ENCODE measurements at places on chromosomes 16 and 17. TPM values are rescaled to one million over a fixed set of nuclear protein-coding genes. Genes with fewer than 3 reads are reported as not detected.

- H3K27ac ChIP-seq, result no peak overlapping the region
- no peak overlapping the region for H3K4me3 ChIP-seq
Measured at GRCh38 chr16:46787909-46788308, 39.8 kb upstream of the MYLK3 start.

ENO3 gene
- 22.4 TPM for total RNA-seq

CES3 gene
- total RNA-seq, result 5.1 TPM

DNA sequence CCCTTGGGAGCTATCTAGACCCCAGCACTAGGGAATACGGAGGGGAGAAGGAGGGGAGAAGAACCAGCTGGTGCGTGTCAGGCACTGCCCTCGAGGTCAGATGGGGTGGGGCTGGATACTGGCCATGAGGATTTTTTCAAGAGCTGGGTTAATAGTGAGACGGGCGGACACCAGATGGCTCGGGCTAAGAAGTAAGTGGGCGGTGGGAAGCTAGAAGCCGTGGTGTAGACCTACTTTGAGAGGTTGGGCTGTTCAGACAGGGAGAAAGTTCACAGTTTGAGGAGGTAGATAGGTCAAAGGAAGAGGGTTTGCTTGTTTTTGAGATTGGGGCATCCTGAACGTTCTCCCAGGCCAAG is 303.8 kb downstream of the SEC14L1 start:
- peak overlapping the region; percentile 65 for H3K27ac ChIP-seq
- no peaks in the 10 kb centered on the region for H3K27me3 ChIP-seq
- no peak for DNase-seq

DNA sequence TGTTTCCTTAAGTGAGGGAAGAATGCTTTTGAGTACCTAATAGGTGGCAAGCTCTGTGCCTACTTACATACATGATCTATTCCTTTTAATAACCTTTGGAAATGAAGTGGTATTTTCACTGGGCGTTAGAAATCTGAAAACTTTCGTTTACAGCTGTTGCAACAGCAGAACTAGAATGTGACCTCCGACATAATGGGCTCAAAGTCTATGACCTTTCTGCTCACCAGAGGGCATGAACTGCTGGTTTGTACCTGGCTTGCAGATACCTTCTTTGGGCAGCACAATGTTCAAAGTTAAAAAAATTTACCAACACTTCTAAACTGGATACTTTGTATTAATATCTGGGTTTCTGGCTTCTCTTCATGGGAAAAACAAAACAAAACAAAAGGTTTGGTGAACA is 24.3 kb downstream of the CA4 start:
- no peak overlapping the region for H3K27ac ChIP-seq
- H3K4me1 ChIP-seq, result no peaks in the 10 kb centered on the region
- H3K4me3 ChIP-seq, result no peak overlapping the region
- peaks cover 6% of the 10 kb centered on the region for H3K36me3 ChIP-seq
- no peaks in the 10 kb centered on the region for H3K27me3 ChIP-seq
